Activated CD4-positive, alpha-beta T cell treated with anti-CD3 and anti-CD28 coated beads, Interleukin-2, amount 10 ng/mL, durations not matched to agents 24 days and 14 days (primary cell): ENCODE measurements at places on chromosomes 12 and 14.
A peak's percentile ranks its signal among the peaks of the same experiment; 100 is the strongest.

DNA sequence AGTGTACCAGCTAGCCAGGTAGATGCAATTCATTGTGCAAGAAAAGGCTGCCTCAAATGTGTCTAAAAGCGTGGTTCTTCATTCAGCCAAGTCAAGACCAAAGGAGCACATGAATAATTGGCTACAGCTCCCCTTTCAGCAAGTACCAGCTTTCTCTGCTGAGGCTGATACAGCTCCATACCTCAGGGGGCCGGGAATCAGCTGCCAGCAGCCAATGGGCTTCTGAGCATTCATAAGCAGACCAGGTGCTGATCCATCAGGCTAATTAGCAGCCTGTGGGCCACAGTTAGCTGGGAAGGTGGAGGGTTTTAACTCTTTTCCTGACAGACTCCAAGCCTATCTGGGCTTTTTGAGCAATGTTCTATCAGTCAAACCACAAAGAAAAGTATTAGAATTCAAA, 264.7 kb downstream of the APAF1 start:
- no peak for DNase-seq

DNA sequence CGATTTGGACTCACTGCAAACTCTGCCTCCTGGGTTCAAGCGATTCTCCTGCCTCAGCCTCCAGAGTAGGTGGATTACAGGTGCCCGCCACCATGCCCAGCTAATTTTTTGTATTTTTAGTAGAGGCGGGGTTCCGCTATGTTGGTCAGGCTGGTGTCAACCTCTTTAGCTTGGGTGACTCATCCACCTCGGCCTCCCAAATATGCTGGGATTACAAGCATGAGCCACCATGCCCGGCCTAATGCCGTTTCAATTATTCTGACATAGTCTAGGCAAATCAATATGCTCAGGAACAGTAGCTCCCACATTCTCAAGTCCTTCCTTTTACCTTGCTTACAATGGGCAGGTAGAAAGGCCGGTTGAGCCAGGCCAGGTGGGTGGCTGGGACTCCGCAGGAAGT, 82.0 kb upstream of the EEA1 start:
- DNase-seq: no peak

DNA sequence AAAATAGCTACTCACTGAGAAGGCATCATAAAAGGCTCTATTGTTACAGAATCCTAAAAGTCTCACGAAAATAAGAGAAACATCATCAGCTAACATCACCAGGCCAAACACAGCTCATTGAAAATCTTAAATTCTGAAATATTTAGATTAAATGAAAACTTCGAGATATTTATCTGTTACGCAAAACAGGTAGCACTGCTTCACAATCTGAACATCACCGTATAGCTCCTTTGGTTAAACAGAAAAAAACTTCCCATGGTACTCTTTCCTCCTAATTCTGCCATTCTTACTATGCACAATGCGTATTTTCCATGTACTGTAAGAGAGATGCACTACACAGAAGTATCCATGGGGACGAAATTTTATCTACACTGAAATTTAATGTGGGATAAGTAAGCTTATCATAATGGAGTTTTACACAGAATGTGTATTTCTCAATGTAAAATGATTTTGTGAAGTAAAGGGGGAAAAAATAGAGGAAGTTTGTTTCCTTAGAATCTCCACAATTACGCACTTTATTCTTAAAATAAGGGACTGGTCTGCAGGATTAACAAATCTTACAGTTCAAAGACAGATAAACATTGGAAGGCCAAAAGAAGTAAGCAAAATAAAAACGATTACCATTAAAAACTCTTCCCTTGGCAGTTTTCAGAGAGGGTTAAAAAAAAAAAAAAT, 1.9 kb downstream of the SGPP1 start:
- no peak for DNase-seq

DNA sequence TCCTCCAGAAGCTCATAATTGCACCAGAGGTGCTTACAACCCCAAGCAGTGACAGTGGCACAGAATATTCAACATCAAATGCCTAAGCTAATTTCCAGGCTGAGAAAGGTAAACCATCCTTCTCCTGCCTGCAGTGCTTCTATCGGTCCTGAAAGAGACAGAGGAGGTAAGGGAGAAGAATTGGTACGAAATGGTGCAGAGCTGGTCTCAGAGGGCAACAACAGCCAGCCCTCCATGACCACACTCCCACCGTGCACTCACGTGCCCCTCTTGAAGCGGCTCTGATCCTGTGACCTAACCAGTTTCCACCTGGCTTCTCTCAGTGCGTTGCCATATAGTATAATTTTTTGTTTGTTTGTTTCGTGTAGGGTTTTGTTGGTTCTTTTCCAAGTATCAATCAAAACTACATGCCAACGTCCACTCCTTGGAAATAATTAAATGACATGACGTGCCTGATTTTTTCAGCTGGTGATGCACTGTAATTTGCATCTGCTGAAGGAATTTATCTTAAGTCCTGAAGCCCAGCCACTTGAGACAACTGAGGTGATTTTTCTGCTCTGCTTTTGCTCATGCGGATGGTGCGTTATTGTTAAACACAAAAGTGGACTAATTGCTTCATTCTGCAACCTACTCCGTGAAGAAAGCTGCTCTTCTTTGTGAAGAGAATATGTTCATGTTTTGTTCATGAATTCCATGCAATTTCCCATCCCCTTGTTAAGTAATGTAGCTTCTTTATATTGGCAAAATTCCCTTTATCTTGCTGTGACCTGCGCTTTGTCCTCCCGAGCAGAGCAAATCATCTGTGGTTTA, 1.3 kb upstream of the ATP2A2 start:
- no peak for DNase-seq

GRCh38 chr12:96241846-96242256, 47.7 kb downstream of the ELK3 start:
- DNase-seq: peak; percentile 91

DNA sequence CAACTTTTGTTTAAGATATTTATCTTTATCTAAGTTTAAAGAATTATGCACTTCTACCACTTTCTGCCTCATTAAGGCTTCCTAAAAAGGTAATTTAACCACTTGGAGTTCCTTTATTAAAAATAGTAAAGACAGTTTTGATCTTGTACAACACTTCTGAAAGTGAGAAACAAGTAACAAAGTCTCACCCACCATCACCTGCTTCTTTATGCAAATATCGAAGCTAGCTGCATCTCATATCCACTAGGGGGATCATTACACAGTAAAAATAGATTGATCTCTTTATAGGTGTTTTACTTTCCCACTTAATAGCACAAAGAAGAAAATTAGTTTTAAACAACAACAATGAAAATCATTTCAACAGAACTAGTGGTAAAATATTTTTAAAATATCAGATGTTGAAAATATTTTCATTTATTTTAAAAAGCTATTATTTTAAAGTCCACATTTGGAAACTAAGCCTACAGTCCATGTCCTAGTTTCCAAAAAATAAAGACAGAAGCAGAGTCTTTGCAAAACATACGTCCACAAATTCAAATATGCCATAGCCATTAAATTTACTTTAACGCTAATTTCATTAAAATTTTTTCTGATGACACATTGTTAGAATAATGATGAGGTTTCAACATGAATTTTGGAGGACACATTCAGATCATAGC, 160.0 kb upstream of the SOX5 start:
- no peak for DNase-seq

- DNase-seq: peak; percentile 71
Observed at GRCh38 chr14:31945074-31945613, 132.0 kb upstream of the ARHGAP5 start.

- DNase-seq: no peak
Observed at GRCh38 chr12:78568321-78569020, 296.1 kb upstream of the SYT1 start.

DNA sequence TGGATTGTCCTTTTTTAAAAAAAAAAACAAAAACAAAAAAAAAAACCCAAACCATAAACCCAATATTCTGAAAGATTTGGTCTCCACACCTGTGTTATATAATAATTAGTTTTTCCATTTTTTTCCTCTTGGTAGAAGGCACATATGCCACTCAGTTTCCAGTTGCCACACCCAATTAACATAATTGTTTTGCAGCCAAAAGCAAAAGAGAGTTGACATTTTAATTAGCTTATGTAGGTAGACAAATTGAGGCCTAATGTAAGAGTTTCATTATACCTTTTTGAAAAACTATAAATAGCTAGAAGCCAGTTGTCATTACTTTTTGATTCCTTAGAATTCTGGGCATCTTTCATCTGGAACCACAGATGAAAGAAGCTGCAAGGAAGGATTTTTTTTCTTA, 21.0 kb downstream of the PTPN11 start:
- no peak for DNase-seq

- DNase-seq: no peak
Observed at GRCh38 chr12:109458086-109458485, 19.0 kb downstream of the KCTD10 start.

- DNase-seq: peak; percentile 75
Observed at GRCh38 chr14:58428118-58428683, 682 bp downstream of the KIAA0586 start.

GRCh38 chr12:116215023-116215422, 62.5 kb downstream of the MED13L start:
- DNase-seq: no peak

GRCh38 chr14:92632546-92633273, 115.7 kb downstream of the LGMN start:
- no peak for DNase-seq

GRCh38 chr12:2259369-2259768, 206.6 kb downstream of the CACNA1C start:
- no peak for DNase-seq

GRCh38 chr14:70660967-70661893, 19.5 kb downstream of the TTC9 start:
- DNase-seq: peak; percentile 85

- DNase-seq: peak; percentile 89
Observed at GRCh38 chr14:70886421-70887206, 20.6 kb upstream of the PCNX1 start.

DNA sequence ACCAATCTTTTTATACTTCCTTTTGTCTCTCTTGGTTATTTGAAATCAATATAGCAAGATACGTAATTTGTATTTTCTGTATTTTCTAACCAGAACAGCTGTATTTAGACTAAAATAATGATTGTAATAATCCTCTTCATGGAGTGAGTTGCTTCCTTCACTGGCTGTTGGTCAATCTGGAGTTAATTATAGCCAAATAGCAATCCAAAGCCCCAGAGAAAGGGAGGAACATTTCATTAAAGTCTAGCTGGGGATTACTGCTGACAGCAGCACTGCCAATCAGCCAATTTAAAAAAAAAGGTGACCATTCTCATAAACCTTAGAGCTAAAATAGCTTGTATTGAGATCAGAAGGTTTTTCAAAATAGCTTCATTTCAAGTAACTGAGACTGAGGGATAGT, 118.0 kb downstream of the TRHDE start:
- DNase-seq: no peak

DNA sequence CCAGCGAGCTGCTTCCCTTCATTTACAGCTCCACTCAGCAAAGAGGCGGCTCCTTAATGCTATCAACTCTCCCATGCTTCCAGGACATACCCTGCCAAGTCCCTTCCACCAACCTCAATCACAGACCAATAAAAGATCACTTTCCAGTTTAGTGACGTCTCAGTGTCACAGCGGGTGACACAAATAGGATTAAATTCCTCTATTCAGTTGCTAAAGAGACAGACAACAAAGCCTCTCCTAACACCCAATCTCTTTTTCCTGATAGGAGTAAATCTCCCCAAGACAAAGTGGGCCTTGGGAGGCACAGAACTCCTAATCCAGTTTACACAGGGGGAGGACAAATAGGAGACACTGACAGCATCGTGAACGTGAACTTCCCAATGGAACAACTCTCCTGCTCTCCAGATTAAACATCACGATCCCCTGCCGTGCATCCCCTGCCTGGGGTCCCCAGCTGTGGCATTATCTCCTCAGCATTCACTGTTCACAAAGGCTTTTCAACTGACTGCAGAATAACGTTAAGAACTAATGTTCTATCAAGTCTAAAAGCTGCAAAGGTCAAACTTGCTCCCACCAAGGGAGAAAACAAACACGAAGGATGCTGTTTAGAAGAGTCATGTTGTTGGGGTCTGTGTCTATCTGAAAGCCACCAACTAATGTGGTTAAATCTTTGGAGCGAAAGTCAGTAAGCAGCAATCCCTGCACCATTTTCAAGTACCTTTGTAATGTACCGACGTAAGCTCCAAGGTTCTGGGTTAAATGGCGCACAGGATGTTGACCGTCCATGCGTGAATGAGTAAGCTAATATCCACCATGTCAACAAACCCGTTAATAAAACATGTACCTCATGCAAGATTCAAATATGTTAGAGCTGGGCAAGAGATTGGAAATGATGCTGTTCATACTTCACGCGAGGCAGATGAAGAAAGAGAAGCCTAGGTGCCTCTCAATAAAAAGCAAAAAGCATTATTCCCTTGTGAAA, 31.5 kb downstream of the TMEM132D start:
- DNase-seq: no peak

- no peak for DNase-seq
Observed at GRCh38 chr14:50772412-50772811, 58.5 kb downstream of the NIN start.

- DNase-seq: no peak
Observed at GRCh38 chr14:25120261-25120660, 70.3 kb upstream of the STXBP6 start.

- DNase-seq: no peak
Observed at GRCh38 chr12:68081561-68081960, 78.0 kb downstream of the IFNG start.

DNA sequence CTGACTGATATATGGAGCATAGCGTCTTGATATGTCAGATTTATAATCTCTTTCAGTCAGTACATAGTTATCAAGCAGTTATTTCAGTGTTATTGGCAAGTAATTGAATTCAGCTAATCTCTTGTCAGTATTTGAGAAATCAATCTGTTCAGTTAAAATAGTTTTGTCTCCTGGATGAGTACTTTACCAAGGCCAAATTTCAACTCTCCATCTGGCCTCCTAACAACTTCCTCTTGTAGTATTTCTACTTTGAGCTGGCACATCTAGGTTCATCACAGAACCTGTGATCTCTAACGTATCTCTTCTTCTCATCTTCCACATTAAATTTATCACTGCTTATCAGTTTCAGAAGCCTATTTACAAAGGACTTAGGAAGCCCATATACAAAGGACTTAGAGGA, 690.5 kb downstream of the C12orf50 start:
- no peak for DNase-seq

DNA sequence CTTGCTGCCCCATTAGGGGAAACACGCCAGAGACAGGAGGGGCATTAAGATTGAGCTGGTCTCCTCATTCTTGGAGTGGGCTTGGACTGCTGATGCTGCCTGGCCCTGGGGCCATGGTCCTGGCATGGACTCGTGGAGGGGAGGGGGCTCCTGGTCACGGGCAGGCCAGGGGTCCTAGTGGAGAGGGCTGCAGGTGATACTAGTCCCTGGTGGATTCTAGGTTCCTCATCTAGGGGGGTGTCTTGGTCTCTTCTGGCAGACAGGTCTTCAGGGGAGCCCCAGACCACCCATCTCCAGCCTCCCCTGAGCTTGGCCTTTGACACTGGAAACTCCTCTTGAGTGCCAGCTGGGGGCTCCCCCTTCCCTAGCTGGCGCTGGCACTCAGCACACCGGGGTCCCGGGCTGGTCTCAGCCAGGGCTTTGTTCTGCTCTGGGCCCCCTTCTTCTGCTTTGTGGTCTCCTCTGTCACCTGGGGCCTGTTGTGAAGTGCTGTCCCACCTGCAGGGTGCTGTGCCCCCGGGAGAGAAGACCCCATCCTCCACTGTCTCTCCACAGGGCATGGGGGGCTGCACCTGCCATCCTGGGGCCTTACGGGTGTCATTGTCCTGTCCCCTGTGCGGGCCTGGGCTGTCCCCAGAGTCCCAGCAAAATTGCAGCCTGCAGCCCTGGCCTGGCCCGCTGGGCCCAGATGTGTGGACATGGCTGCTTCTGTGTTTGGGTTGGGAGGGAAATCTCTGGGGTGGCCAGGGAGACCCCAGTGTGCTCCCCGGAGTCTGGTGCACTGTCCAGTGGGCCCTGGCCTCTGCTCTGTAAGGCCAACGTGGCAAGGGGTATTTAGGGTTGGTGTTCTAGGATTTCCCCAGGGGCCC, 2.3 kb downstream of the KIF26A start:
- DNase-seq: no peak

- DNase-seq: peak; percentile 71
Observed at GRCh38 chr14:54348001-54348611, 48.7 kb upstream of the CDKN3 start.
